ENCODE measurements at places on chromosomes 1 and 21.
A peak's percentile ranks its signal among the peaks of the same experiment; 100 is the strongest.

- H3K4me3 ChIP-seq = peak overlapping the region; percentile 19
- H3K27me3 ChIP-seq = no peaks in the 10 kb centered on the region
- H3K27ac ChIP-seq = no peak overlapping the region
- no peaks in the 10 kb centered on the region for H3K36me3 ChIP-seq
- peaks cover 3% of the 10 kb centered on the region for H3K4me1 ChIP-seq
- DNase-seq = peak; percentile 31
Measured at GRCh38 chr1:110196917-110197765, 13.0 kb upstream of the KCNC4 start.

GRCh38 chr1:40379785-40380452, 6.4 kb downstream of the SMAP2 start:
- H3K27ac ChIP-seq = peak overlapping the region; percentile 98
- H3K4me3 ChIP-seq = peak overlapping the region; percentile 19
- peaks cover 61% of the 10 kb centered on the region for H3K4me1 ChIP-seq
- H3K27me3 ChIP-seq = no peaks in the 10 kb centered on the region

- peaks cover 13% of the 10 kb centered on the region for H3K36me3 ChIP-seq
- H3K27ac ChIP-seq = peak overlapping the region; percentile 98
- peaks cover 53% of the 10 kb centered on the region for H3K4me1 ChIP-seq
- DNase-seq = no peak
Measured at GRCh38 chr1:206472454-206472853, 2.2 kb downstream of the IKBKE start.

GRCh38 chr1:234745276-234745675, 135.3 kb upstream of the IRF2BP2 start:
- H3K36me3 ChIP-seq = no peaks in the 10 kb centered on the region
- no peak overlapping the region for H3K4me3 ChIP-seq
- no peak for DNase-seq

DNA sequence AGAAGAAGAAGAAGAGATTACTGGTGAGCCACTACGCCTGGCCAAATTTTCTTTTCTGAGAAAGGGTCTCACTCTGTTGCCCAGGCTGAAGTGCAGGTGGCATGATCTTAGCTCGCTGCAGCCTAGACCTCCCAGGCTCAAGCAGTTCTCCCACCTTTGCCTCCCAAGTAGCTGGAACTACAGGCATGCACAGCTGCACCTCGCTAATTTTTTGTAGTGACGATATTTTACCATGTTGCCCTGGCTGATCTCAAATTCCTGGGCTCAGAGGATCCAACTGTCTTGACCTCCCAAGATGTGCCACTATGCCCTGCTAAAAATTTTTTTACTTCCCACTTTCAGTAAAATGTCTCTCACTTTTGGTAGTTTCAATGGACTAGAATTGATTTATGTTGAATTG, 24.4 kb downstream of the TMEM200B start:
- peaks cover 6% of the 10 kb centered on the region for H3K4me1 ChIP-seq
- H3K27ac ChIP-seq = no peak overlapping the region
- DNase-seq = no peak
- H3K4me3 ChIP-seq = no peak overlapping the region
- H3K27me3 ChIP-seq = no peaks in the 10 kb centered on the region
- peaks cover 11% of the 10 kb centered on the region for H3K36me3 ChIP-seq

DNA sequence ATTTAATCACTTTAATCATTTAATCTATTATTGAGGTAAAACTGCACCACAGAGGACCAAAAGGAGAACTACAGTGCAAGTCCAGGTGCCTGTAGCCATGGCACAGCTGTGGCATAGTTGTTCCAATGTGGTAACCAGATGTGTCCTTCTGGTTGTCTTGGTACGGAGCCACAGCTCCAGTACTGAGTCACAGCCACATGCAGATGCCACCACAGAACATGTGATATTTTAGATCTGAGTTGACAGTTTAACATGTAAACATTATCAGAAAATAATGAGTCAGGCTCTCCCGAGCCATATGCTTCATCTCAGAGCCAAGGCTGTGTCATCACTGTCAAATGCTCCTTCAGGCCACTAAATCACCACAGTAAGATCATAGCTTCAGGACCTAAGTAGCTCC, 56.4 kb upstream of the RGS7 start:
- H3K27ac ChIP-seq = no peak overlapping the region
- H3K36me3 ChIP-seq = peaks cover 2% of the 10 kb centered on the region
- H3K27me3 ChIP-seq = peaks cover 9% of the 10 kb centered on the region
- no peaks in the 10 kb centered on the region for H3K4me1 ChIP-seq
- H3K4me3 ChIP-seq = no peak overlapping the region
- no peak for DNase-seq

DNA sequence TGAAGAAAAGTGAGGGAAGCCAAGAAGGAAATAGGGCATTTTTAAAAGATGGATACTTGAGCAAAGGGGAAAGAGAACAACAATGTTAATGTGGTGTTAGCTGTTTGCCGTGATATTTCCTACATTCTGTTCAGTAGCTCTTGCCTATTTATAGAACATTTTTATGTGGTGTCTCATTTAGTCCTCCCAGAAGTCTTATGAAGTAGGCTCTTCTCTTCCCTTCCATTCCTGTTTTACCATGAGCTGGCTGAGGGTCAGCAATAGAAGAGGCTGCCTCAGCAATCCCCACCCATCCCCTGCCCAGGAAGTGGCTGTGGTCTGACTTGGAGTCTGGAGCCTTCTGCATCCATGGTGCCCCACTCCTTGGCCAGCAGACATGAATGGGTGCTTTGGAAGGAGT, 60.1 kb downstream of the KIAA0040 start:
- H3K36me3 ChIP-seq = no peaks in the 10 kb centered on the region
- H3K4me3 ChIP-seq = no peak overlapping the region
- H3K27ac ChIP-seq = no peak overlapping the region
- peaks cover 6% of the 10 kb centered on the region for H3K4me1 ChIP-seq

- no peak overlapping the region for H3K4me3 ChIP-seq
- H3K4me1 ChIP-seq = peaks cover 4% of the 10 kb centered on the region
- H3K27ac ChIP-seq = peak overlapping the region; percentile 39
- peaks cover 2% of the 10 kb centered on the region for H3K36me3 ChIP-seq
- H3K27me3 ChIP-seq = no peaks in the 10 kb centered on the region
- DNase-seq = no peak
Measured at GRCh38 chr21:43004926-43005325, 30.6 kb downstream of the PKNOX1 start.

- DNase-seq = no peak
- H3K27ac ChIP-seq = no peak overlapping the region
- no peaks in the 10 kb centered on the region for H3K36me3 ChIP-seq
- H3K4me3 ChIP-seq = no peak overlapping the region
- H3K4me1 ChIP-seq = peaks cover 2% of the 10 kb centered on the region
Measured at GRCh38 chr1:229238674-229239415, 32.1 kb upstream of the RAB4A start.

- H3K36me3 ChIP-seq = no peaks in the 10 kb centered on the region
- H3K27me3 ChIP-seq = no peaks in the 10 kb centered on the region
- H3K4me3 ChIP-seq = no peak overlapping the region
- H3K27ac ChIP-seq = no peak overlapping the region
- peaks cover 12% of the 10 kb centered on the region for H3K4me1 ChIP-seq
- no peak for DNase-seq
Measured at GRCh38 chr1:179001451-179001850, 24.2 kb upstream of the FAM20B start.

GRCh38 chr1:44721485-44722361, 9.2 kb downstream of the RNU5D-1 start:
- peaks cover 51% of the 10 kb centered on the region for H3K4me1 ChIP-seq
- peak overlapping the region; percentile 85 for H3K4me3 ChIP-seq
- peak overlapping the region; percentile 98 for H3K27ac ChIP-seq
- no peak for DNase-seq
- H3K36me3 ChIP-seq = no peaks in the 10 kb centered on the region

- H3K4me3 ChIP-seq = no peak overlapping the region
- peaks cover 2% of the 10 kb centered on the region for H3K36me3 ChIP-seq
- H3K4me1 ChIP-seq = peaks cover 10% of the 10 kb centered on the region
Measured at GRCh38 chr21:41596241-41596925, 88.4 kb upstream of the TMPRSS2 start.

- DNase-seq = no peak
- H3K4me3 ChIP-seq = no peak overlapping the region
- no peaks in the 10 kb centered on the region for H3K36me3 ChIP-seq
- no peaks in the 10 kb centered on the region for H3K27me3 ChIP-seq
- no peaks in the 10 kb centered on the region for H3K4me1 ChIP-seq
Measured at GRCh38 chr21:24509131-24509530, 1098.2 kb downstream of the MRPL39 start.

GRCh38 chr1:216814576-216815259, 91.5 kb upstream of the ESRRG start:
- no peak overlapping the region for H3K4me3 ChIP-seq
- DNase-seq = no peak
- no peaks in the 10 kb centered on the region for H3K27me3 ChIP-seq

- H3K4me3 ChIP-seq = no peak overlapping the region
- peaks cover 9% of the 10 kb centered on the region for H3K36me3 ChIP-seq
- no peak for DNase-seq
Measured at GRCh38 chr1:92307980-92308379, 9.1 kb downstream of the RPAP2 start.

- H3K4me3 ChIP-seq = no peak overlapping the region
- no peaks in the 10 kb centered on the region for H3K27me3 ChIP-seq
- H3K4me1 ChIP-seq = no peaks in the 10 kb centered on the region
- no peaks in the 10 kb centered on the region for H3K36me3 ChIP-seq
- H3K27ac ChIP-seq = no peak overlapping the region
Measured at GRCh38 chr1:231575472-231575871, 47.0 kb downstream of the TSNAX start.

GRCh38 chr1:234111458-234112142, 207.1 kb downstream of the SLC35F3 start:
- no peaks in the 10 kb centered on the region for H3K36me3 ChIP-seq
- no peak for DNase-seq
- H3K27me3 ChIP-seq = peaks cover 67% of the 10 kb centered on the region
- no peak overlapping the region for H3K4me3 ChIP-seq

DNA sequence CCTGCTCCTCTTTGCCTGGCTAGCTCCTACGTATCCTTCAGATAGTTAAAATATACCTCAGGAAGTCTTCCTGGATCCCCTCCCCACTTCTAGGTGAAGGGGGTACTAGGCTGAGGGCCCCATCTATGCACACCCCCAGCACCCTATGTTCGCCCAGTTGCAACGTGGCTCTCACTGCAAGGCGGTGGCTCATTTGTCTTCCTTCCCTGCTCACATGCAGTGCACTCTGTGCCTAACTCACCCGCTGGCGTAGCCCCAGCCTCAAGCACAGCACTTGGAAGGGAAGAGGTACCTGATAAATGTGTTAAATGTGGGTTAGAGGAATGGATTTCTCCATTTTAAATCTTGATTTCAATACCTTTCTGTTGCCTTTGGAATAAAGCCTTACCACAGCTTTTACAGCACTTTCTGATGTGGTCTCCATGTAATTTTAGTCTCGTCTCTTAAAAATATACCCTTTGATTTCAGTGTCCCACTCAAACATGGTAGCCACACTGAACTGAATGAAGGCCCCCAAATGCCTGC, 39.3 kb downstream of the L1TD1 start:
- no peak overlapping the region for H3K4me3 ChIP-seq
- H3K27me3 ChIP-seq = peaks cover 47% of the 10 kb centered on the region
- no peaks in the 10 kb centered on the region for H3K36me3 ChIP-seq
- no peak overlapping the region for H3K27ac ChIP-seq
- peaks cover 5% of the 10 kb centered on the region for H3K4me1 ChIP-seq
- no peak for DNase-seq

DNA sequence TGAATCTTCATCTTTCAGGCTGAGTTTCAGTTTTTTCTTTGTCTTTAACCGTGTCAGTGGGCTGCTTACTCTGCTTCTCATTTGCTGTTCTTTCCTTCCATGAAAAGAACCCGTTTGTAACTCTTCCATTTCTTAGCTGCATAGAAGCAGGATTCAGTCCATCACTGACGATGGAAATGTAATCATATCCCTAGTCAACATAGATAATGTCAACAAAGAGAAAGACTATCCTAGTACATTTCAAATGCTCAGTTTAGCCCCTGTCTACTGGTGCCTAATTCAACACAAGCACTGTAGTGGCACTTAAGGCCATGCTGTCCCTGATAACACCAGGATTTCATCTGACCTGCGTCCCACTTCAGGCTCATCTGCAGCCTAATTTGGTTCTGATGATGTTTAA, 376 bp downstream of the GBP1 start:
- peaks cover 35% of the 10 kb centered on the region for H3K4me1 ChIP-seq
- no peaks in the 10 kb centered on the region for H3K27me3 ChIP-seq
- H3K27ac ChIP-seq = peak overlapping the region; percentile 97
- H3K4me3 ChIP-seq = peak overlapping the region; percentile 96

DNA sequence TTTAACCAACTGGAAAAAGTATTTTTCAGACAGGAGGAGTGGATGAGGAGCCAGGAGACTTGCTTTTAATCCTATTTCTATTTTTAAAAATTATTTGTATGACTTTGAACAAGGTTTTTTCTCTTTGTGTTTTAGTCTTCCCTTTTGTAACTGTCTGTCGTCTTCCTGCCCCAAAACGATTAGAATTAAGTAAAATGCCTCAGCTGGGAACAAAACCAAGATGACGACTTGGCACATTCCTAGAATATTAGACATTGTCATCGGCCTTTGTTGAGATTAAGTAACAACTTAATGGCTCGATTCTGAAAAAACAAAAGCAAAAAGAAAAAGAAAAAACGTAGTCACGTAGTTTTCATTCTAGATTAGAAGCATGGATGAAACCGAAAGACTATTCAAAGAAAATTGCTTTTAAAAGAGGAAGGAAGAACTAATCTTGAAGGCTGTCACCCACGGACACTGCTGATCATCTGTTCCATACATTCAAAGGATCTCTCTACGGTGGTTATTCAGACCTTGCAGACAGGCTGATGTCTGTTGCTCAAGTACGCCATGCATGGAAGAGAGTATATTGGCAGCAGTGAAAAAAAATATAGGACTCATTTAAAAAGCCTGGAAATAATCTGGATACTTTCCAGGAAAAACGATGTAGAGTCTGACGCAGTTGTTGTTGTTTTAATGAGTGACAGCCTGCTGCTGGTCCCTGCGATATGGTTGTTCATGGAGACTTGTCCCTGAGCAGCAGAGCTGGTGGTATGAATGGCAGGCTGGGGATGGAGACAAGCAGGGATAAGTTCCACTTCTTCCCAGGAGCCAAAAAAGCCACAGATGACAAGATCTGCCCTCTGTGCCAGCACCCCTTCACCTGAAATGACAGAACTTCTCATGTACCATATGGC, 16.8 kb downstream of the GNG4 start:
- H3K27ac ChIP-seq = no peak overlapping the region
- peaks cover 5% of the 10 kb centered on the region for H3K4me1 ChIP-seq
- no peak for DNase-seq
- peaks cover 4% of the 10 kb centered on the region for H3K36me3 ChIP-seq
- H3K4me3 ChIP-seq = no peak overlapping the region

GRCh38 chr1:77594366-77595112, 87.9 kb downstream of the ZZZ3 start:
- no peaks in the 10 kb centered on the region for H3K27me3 ChIP-seq
- DNase-seq = no peak
- H3K27ac ChIP-seq = no peak overlapping the region
- H3K4me3 ChIP-seq = no peak overlapping the region
- H3K36me3 ChIP-seq = no peaks in the 10 kb centered on the region
- peaks cover 3% of the 10 kb centered on the region for H3K4me1 ChIP-seq

- H3K4me1 ChIP-seq = no peaks in the 10 kb centered on the region
- peaks cover 7% of the 10 kb centered on the region for H3K27me3 ChIP-seq
- no peaks in the 10 kb centered on the region for H3K36me3 ChIP-seq
- DNase-seq = no peak
- H3K4me3 ChIP-seq = no peak overlapping the region
Measured at GRCh38 chr1:110967256-110967655, 3.5 kb upstream of the LRIF1 start.

Data from T-helper 17 cell (primary cell).